Activated T-cell treated with anti-CD3 and anti-CD28 coated beads, Interleukin-2, amount 50 U/mL, for 72 hours (primary cell): ENCODE measurements at places on chromosomes 1 and 21.
A peak's percentile ranks its signal among the peaks of the same experiment; 100 is the strongest.

- DNase-seq, result no peak
These were observed 7.4 kb downstream of the ERRFI1 start for GRCh38 chr1:8018492-8019228.

DNA sequence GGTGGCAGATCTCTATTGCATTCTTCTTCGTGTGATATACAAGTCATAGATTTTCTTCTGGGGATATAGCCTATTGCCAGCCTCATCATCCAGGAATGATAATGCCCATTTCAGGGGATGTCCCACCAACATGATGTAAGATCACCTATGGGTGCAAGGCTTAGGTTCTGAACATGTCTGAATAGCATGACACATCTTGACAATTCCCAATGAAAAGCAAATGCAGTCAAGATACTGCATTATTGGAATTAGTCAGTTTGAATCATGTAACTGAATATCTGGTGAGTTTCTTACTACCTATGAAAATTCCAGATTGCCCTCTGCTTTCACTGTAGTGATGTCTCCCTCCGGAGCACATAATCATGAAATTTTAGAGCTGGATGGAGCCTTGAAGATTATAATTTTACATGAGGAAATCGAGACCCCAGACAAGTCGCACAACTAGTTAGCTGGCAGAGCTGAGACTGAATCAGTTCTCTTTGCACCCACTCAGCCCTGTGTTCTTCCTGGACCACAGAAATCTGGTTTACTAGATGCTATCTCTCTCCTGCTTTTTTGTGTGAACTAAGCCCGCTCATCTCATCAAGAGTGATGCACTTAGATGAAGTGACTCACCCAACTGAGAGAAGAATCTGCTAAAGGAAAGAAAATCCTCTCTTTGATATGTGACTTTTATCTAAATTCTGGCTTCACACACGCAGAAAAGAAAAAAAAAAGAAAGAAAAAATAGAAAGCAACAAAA lies 65.0 kb downstream of the WDR64 start:
- peak; percentile 42 for DNase-seq

DNA sequence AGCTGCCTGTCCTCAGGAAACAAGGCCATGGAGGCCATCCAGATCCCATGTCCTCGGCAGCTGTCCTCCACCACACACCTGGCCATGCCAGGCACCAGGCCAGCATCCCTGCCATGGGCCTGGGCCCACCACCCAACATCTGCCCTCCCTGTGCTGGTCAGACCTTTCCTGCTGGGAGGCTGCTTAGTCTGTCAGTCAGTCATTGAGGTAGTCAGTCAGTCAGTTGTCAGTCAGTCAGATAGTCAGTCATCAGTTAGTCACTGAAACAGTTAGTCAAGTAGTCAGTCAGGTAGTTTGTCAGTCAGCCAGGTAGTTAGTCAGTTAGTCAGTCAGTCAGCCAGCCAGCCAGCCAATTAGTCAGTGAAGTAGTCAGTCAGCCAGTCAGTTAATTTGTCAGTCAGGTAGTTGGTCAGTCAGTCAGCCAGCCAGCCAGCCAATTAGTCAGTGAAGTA lies 17.2 kb downstream of the KRTAP10-1 start:
- DNase-seq, result no peak

GRCh38 chr1:53393325-53393792 lies 65.5 kb upstream of the LRP8 start:
- DNase-seq, result peak; percentile 60

GRCh38 chr1:111192074-111192473 lies 8.4 kb downstream of the DENND2D start:
- no peak for DNase-seq

GRCh38 chr1:226782845-226783601 lies 43.9 kb upstream of the ITPKB start:
- DNase-seq, result no peak

DNA sequence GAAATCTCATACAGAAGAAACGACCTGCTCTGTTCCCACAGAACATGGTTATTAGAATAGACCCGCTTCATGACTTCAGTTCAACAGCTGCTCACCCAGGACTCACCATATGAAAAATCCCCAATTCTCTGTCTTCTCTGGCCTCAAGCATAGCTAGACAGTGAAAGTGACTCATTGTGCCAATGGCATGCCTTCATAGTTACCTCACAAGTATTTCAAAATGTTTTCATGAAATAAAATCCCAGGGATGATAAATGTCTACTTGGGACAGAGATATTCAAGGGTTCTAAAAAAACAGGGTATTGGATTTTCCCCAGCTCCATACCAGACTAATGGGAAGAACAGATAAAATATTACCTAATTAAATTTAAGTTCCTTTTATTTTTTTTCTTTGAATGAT lies 82.3 kb downstream of the NOTCH2 start:
- DNase-seq, result peak; percentile 23

DNA sequence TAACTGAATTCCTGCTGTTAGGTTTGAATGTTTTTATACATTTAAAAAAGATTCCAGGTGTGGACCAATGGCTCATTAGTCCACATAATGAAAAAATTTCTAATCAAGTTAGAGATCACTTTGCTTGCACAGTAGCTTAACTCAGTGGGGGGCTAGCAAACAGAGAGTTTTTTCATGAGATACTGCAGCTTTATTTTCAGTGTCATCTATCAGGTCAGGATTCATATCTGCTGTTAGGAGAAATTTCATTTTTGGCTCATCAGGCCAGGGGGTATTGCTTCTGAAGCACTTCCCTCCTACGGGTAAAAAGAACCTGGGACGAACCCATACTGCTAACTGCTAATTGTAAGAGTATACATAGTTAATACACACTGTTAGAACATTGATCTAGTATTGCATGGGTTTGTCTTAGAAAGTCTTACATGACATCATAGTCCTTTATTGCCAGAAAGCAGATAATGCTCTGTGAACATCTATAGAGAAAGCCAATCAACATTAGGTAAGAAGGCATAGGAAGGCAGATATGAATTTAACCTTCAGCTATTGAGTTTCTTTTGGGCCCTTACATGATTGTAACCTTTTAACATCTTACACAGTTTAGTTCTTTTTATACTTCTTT lies 38.0 kb downstream of the ADGRL2 start:
- no peak for DNase-seq

- DNase-seq, result no peak
These were observed 9.6 kb downstream of the PTPRU start for GRCh38 chr1:29245876-29246275.

GRCh38 chr1:93723733-93724270 lies 42.2 kb upstream of the BCAR3 start:
- DNase-seq, result no peak

DNA sequence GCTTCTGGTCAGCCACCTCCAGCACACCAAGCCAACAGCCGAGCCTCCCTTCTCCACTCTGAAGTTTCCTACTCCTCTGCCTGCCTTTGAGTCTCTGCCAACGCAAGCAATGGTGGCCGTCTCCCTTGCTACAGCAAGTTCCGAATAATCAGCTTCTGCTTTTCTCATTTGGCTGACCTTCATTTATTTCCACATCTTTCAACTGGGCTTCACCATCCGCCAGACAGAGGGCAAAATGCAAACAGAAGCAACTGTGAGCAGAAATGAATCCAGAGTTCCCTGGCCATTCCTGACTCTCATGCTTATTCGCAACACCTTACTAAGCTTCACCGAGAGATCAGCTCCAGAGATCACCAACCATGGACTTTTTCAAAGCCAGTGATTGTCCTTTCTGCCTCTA lies 621.0 kb downstream of the NPHP4 start:
- DNase-seq, result no peak

DNA sequence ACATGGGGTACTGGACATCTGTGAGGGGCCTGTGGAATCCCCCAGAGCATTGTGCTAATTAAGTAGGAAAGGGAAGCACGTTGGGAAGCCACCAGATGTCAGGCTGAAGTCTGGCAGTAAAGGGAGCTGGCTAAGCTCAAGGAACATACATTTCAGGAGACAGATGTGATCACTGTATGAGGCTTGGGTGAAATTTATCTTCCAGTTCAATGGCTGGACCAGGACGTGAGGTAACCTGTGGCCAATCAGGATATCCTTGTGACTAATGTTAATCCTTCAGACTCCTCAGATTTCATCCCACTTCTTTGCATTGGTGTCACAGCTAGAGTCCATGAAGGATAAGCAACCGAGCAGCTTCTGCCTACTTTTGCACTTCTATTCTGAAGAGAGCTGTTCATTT lies 110.2 kb upstream of the APP start:
- DNase-seq, result no peak

DNA sequence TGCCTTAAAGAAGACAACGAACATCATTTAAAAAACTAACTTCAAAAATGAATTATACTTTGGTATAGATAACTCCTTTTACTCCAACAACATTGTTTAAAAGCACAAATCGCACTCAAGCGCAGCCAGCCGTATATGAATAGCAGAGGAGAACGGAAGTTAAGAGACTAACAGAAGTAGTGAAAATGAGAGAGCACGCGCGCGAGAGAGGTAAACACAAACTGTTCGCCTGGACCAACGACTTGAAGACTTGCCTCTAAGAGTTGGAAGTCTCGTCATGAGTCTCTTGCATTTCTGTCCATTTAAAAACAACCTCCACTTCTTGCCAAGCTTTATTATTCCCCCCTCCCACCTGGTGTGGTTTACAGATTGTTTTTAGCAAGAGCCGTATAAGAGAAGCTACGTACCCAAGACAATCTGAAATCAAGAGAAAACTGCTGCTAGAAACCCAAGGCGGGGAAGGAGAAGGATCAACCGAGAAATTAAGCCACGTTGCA lies 479 bp downstream of the SELENOF start:
- peak; percentile 52 for DNase-seq

- no peak for DNase-seq
These were observed 35.0 kb upstream of the TMEM51 start for GRCh38 chr1:15118579-15118978.

GRCh38 chr21:44487831-44488230 lies 32.5 kb downstream of the LRRC3 start:
- DNase-seq, result peak; percentile 58

GRCh38 chr1:50419192-50419906 lies 3.9 kb downstream of the DMRTA2 start:
- DNase-seq, result no peak

DNA sequence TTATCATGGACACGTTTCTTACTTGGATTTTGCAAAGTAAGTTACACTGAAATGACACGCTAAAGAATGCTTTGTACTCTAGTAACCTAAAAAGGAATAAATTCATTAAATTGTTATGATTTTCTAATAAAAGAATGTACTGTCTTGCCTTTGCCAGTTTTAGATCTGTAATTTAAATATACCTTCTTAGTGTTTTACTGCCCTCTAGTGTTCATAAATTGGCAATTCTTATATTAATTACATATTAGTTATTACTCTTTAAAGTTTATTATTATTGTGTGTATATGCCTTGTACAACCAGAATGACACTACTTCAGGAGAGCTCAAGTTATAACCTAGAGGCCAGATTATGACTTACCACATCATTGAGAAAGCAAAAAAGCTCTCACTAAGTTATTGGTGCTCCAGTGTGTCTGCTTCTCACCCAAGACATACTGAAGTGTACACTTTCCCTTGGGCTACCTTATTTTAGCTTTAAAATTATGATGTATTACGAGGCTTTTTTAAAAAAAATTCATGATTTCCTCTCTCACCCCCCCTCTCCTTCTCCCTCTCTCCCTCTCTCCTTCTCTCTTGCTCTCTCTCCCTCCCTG lies 169.9 kb downstream of the HS2ST1 start:
- DNase-seq, result no peak

- DNase-seq, result no peak
These were observed 185.5 kb downstream of the CRB1 start for GRCh38 chr1:197453376-197454058.

DNA sequence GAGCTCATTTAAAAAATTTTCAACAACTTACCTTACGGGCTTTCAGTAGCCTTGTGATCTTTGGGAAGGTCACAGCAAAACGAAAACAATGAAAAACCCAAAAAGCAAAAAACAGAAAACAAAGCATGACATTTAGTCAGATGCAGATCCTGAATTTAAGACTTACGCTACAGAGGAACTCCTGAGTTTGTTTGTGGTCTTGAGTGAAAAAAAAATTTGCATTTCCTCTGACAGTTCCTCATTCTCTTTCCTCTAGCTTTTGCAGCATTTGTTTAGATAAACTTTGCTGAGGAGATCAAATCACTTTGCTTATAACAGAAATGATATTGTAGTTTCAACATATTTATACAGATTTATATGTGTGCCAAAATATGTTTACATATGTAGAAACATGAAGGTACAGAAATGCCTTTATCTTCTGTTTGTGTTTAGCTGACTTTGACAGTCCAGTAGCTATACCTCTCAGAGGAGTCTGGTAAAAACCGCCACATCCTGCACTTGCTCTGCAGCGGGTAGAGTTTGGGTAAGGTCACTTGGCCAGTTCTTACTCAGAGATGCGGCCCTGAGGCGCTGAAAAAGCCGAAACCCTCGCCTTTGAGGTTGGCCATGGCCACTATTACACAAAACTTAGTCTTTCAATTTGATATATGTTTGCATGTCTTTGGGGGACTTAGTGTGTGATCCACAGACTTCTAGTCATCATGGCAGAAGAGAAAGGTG lies 142.5 kb downstream of the TNR start:
- no peak for DNase-seq

GRCh38 chr1:54294887-54295286 lies 94.9 kb downstream of the MRPL37 start:
- DNase-seq, result no peak

DNA sequence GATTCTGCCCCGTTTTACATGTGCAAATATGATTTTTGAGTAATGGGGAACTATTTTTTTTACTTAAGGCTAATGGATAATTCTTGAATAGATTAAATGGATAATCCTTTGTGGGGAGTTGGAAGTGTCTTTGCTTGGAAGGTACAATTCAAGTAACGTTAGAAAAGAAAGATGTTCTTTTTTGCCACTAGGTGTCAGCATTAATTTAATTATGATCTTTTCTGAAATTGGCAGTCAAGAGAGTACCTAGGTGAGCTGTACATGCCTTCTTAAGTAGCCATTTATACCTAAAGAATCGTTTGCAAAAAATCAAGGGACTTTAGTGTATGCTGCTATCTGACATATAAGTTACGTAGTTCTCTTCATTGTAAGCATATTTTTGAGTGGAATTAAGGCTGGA lies 2.2 kb downstream of the FBXO28 start:
- DNase-seq, result no peak

DNA sequence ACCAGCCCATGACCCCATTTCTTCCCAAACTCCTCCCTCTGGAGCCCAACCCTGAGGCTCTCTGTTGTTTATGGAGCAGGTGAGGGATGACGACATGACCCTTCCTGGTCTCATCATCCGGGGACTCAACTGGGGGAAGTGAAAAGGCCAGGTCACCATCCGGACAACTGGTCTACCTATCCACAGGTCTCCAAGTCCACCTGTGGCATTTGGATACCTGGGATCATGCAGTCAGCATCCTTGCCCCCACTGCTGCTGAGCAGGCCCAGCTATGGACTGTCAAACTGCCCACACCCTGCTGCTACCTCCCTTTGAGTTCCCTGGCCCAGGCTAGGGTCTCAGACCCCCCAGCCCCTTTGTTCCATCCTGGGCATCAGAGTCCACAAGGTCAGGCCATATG lies 60.0 kb upstream of the LAPTM5 start:
- no peak for DNase-seq
